ENCODE measurements at places on chromosomes 7 and 10.

GRCh38 chr7:129110258-129110981 is 34.1 kb upstream of the TSPAN33 start:
- DNase-seq: no peak

DNA sequence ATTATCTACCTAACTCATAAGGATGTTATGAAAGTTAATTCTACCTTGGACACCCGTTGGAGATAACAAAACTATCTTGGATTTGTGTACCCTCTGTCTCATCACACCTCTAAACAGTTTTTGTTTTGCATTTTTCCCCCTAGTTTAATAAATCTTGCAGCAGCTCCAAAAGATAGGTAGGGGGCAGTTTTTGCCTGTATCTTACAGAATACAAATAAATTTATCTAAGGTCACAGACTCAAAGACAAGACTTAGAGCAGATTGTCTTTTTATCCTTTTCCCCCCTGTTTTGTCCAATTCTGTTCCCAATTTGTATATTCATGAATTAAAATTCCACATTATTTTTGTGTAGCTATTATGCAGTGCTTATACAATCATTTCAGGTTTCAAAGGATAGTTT is 5.0 kb upstream of the SORCS1 start:
- DNase-seq: no peak

DNA sequence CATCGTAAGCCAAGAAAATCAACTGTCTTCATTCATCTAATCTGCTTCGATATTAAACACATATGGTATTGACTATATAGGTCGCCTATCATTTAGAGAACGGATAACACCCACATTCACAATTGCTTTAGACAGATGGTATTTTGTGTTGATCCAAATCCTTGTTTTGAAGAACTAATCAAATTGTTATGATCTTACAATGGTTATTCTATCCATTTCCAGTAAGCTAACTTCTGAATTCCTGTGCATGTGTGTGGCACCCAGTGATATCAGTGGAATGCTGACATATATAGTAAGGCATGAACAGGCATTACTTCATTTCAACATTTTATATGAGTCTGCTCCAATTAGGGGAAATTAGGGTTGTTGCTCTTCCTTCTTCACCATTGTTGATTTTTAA is 98.8 kb downstream of the SEMA3E start:
- no peak for DNase-seq

DNA sequence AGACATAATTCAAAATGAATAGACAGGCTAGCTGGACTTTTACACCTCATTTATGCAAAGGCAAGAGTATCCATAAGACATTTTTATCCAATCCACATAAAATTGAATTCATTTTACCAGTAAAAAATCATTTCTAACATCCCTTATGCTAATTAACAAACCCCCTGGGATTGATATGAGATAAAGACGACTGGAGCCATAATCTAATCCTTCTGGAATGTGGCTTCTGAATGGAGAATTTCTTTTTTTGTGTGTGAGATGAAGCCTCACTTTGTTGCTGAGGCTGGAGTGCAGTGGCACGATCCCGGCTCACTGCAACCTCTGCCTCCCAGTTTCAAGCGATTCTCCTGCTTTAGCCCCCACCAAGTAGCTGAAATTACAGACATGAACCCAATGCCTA is 90.4 kb downstream of the AKR1D1 start:
- DNase-seq: no peak

- DNase-seq: no peak
Measured at GRCh38 chr7:31648288-31648687, 38.7 kb upstream of the PPP1R17 start.

DNA sequence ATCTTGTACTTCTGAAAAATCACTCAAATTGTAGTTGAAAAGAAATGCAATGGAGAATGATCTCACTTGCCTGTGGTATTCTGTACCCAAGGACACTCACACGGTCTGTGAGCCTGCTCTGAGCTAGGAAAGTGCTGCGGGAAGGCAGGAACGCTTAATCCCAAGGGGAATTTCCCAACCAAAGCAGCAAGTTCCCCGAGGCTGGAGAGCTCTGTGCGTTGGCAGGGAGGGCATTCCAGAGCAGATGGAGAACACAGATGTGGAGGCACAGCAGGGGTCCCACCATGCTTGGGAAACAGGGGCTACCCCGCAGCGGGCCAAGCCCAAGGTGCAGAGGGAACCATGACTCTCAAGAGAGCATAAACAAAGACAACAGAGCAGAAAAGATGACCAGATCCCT is 13.6 kb downstream of the SVIL start:
- DNase-seq: no peak

DNA sequence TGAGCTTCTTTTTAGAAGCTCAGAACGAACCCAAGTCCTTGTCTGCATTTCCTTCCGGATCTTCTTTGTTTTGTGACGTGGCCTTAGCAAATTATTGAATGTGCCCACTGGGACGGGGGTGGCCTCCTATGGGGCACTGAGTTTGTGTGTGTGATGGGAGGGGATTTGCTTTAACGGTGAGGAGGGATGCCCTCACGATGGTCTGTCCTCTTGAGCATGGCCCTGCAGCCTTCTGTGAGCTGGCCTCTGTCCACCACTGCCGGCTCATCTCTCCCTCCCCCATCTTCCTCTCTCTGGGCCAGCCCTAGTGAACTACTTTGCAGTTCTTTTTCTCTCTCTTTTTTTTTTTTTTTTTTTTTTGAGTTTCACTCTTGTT is 62.9 kb upstream of the MKRN1 start:
- DNase-seq: no peak

DNA sequence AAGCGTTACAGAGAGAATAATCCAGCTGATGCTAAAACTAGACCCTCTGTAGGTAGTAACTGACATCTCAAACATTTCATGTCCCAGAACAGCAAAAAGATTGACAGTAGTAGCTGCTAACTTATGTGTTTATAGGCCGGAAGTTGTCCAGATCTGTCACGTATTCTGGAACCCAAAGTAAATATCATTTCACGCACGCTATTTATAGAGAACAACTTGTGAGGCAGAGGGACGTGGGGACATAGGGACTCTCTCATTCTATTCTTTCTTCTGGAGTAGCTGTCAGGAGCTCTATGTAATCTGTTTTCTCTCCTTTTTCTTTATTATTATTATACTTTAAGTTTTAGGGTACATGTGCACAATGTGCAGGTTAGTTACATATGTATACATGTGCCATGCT is 22.3 kb downstream of the AGK start:
- no peak for DNase-seq

GRCh38 chr10:117131376-117132327 is 6.4 kb downstream of the VAX1 start:
- DNase-seq: no peak

DNA sequence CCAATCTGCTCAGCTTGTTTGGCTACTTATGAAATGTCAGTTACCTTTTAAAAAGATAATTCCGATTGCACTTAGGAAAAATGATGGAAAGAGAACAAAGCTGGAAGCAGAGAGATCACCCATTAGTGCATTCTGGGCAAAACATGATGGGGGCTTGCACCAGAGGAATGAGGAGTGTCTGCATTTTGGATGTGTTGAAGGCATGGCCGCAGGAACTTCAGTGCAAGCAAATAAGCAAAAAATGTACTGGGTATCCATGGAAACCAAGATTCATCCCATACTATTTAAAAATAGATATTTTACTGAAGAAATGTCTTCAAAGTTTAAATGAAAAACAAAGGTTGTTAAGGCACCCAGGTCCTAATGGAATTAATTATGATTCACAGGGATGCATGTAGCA is 655.0 kb downstream of the POM121L12 start:
- DNase-seq: no peak

GRCh38 chr7:585873-586272 is 66.2 kb upstream of the PDGFA start:
- DNase-seq: no peak

GRCh38 chr7:78383096-78383880 is 584.7 kb downstream of the PHTF2 start:
- no peak for DNase-seq

Data from activated T-cell treated with anti-CD3 and anti-CD28 coated beads, Interleukin-2, amount 50 U/mL, for 72 hours (primary cell).